Activated naive CD4-positive, alpha-beta T cell treated with Interleukin-2 at 50 U/mL for 16 hours (primary cell): ENCODE measurements at places on chromosomes 4 and X.

- DNase-seq: no peak
Measured at GRCh38 chr4:61406677-61407076, 206.6 kb downstream of the ADGRL3 start.

DNA sequence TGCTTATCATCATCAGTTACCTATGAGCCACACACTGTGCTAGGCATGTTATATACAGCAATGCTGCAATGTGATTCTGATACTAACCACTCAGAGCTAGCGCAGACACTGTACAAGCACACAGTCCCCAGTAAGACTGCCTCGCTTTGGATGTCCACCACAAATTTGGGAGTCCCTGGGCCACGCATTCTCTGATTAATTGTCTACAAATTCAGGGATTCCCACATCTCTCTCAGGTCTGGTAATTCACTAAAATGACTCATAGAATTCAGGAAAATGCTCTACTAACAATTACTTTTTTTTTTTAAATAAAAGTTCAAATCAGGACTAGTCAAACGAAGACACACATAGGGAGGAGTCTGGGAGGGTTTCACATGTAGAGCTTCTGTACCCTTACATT is 652.1 kb upstream of the AADAT start:
- DNase-seq: no peak

GRCh38 chr4:155161357-155161756 is 47.1 kb upstream of the NPY2R start:
- no peak for DNase-seq

DNA sequence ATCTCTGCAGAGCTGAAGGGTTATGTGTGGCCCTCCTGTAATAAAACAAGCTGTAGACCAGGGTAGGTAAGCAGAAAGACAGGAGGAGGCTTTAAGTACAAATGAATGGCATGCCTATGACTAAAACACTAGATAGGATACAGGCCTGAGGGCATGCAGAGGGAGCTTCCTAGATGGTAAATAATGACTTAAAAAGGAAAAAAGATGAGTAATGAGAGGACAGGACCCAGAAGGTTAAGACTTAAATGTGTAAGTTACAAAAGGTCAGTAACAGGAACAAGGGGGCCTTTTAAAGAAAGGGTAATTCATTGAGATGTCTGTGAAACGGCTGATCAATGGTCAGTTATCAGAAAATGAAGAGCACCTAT is 194.8 kb downstream of the SOWAHB start:
- no peak for DNase-seq
